ENCODE measurements at places on chromosomes 6 and 20.

GRCh38 chr20:17635332-17636244, 46.5 kb downstream of the RRBP1 start:
- no peak for DNase-seq

GRCh38 chr6:134821397-134821796, 128.5 kb downstream of the ALDH8A1 start:
- DNase-seq = no peak

DNA sequence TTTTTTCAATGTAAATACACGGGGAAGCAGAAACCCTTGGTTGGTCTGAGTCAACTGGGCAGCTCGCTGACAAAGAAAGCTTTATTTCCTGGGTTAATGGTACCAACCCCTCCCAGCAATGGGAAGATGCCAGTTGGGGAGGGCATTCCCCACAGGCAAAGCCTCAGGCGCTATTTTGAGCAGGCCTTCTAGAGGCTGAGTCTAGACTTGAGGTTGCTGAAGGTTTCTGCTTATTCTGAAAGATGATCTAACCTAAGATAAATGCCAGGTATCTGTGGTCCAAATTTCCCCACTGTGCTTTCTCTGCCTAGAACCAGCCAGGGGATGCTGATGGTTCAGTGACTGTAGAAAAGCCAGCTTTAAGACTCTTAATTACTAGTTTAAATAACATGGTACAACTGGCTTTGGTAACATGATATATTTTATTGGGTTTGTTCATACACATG, 172.5 kb upstream of the JARID2 start:
- no peak for DNase-seq

DNA sequence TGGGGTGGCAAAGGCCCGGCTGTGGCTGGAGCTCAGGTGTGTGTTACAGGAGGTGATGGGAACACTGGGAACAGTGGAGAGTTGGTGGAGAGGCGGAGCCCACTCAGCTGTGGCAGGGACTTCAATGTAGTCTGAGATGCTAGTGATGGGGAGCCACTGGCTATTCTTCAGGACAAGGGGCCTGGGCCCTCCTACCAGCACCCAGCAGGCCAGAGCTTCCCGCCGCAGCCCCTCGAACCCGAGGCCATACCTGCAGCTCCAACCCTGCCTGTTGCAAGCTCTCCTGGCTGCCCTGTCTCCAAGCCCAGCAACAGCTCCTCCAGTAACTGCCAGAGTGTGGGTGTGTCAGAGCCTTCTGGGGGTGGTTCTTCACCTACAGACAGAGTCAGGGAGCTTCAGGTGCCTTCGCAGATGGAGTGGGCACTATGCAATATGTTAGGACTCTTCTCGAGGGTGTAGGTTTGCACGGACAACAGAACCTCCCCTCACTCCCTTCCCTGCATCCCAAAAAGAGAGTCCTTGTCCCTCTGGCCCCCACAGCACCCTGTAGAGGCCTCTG, 146.2 kb upstream of the MLN start:
- no peak for DNase-seq

- no peak for DNase-seq
Measured at GRCh38 chr6:5486214-5486613, 224.9 kb downstream of the FARS2 start.

DNA sequence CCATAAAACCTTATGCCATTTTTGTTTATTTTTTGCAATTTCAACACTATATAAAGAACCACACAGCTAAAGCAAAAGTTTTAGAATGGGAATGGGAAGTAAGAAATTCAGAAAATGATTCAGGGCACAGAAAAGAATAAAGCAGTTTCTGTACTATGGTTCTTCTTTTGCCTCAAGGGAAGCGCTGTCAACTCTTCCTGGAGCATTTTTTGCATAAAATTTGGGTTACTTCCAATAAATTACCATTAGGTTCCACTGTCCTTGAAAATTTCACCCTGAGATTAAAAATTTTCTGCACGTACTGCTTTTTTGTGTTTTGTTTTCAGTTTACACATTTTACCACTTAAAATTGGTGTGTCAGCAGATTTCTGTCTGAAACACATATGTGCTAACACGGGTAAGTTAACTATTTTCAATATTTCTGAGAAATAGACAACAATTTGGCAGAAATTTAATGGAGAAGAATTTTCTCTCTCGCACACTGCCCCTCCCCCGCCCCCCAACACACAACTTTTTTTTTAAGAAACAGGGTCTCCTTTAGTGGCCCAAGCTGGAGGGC, 79.6 kb downstream of the ADAT2 start:
- no peak for DNase-seq

DNA sequence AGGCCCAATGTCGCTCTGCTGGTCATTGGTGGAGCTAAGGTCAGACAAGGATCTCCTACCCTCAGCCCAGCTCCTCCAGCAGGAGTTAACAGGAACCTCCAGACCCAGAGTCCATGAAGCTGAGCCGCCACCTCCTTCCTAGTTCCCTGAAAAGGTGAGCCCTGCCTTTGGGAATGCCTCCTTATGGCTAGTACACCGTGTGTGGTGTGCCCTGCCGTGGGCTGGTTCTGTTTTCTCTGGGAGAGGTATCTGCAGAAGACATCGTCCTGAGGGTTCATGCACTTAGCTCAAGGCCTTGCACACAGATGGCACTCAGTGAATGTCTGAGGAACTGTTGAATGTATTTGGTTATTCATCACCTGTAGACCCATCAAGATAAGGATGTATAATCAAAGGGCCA, 15.3 kb downstream of the BANF2 start:
- DNase-seq = no peak

GRCh38 chr20:37341632-37342031, 4.3 kb upstream of the SRC start:
- DNase-seq = no peak

- no peak for DNase-seq
Measured at GRCh38 chr20:44911264-44911921, 1.5 kb downstream of the PABPC1L start.

GRCh38 chr6:73548458-73549446, 27.9 kb upstream of the EEF1A1 start:
- DNase-seq = no peak

DNA sequence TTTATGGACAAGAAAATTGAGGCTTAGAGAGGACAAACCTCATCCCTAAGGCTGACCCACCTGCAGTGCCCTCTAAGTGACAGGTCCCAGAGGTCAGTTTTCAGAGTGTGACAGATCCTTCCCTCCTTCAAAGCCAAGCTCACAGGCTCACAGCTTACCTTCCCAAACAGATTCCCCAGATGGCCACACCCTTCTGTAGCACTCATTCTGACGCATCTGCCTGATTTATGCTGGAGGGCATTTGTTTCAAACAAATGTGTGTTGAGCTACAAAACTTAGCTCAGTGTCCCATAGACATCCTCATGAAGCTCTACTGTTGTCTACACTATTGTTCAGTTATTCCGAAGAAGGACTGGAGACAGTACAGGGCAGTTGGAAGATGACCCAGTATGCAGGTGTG, 60.6 kb upstream of the RIN2 start:
- no peak for DNase-seq

GRCh38 chr20:40942006-40942405, 86.6 kb upstream of the TOP1 start:
- no peak for DNase-seq

DNA sequence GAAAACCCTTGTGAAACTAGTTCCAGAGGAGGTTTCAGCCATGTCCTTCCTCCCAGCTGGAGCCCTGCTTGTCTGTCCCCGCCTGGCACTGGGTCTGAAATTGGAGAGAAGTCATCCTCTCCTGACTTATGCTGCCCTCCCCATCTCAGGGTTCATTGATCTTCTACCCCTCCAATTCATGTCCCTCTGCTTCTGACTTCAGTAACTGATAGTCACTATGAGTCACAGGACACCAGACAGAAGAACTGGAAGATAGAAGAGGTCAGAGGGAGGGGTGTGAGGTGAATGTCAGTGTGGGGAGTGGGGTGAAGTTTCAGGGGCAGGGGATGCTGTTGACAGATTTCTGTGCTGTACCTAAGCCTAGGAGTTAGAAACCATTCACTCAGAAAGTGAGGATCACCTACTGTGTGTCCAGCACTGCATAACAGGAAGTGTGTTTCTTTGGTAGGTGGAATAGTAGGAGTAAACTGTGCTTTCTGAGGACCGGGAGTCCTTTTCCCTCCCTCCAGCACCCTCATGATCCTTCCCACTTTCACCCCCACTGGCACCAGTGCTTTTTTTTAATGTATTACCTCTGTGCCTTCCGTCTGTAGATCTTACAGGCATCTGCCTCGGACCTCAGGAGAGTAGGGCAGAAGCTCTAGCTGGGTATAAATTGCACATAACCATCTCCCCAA, 627 bp upstream of the RPP21 start:
- no peak for DNase-seq

DNA sequence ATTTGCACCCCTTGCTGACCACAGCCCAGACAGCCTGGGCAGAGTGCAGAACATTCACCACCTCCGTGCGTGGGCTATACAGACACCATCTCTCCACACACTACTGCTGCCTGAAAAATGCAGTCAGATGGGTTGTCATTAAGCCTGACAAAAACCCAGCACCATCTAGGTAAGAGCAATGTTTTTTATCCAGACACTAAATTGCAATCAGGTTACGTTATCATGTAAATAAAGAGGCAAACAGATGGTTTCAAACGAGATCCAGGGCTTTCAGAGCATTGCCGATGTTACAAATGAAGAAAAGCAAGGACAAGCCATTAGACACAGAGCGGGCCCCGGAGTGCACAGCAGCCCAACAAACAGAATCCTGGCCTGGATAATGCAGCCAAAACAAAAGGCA, 269.6 kb downstream of the PKHD1 start:
- no peak for DNase-seq
